CD4-positive, alpha-beta T cell treated with Interferon gamma for 1 hour (primary cell): ENCODE measurements at places on chromosomes 7 and 10.

- DNase-seq: no peak
These were observed 296.1 kb downstream of the CDK14 start for GRCh38 chr7:90892213-90892612.

GRCh38 chr10:74453169-74453568 lies 302.1 kb downstream of the ADK start:
- DNase-seq: no peak

DNA sequence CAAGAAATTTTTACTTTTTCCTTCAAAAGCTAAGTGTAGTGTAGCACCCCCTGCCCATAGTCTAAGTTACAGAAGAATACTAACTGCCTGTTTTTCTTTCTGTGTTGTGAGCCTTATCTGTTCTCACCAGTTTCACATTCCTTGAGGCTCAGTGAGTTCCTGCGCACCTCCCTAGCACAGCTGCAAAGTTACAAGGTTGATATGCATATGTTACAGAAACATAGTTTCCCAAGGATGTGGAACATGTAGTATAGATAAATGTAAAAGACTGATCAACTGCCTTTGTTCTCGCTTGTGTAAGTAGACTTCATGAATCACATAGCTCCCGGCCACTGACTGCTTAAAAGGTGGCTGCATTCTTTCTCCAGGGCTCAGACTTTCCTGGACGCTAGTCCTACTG lies 6.7 kb upstream of the ZNF33B start:
- DNase-seq: no peak

DNA sequence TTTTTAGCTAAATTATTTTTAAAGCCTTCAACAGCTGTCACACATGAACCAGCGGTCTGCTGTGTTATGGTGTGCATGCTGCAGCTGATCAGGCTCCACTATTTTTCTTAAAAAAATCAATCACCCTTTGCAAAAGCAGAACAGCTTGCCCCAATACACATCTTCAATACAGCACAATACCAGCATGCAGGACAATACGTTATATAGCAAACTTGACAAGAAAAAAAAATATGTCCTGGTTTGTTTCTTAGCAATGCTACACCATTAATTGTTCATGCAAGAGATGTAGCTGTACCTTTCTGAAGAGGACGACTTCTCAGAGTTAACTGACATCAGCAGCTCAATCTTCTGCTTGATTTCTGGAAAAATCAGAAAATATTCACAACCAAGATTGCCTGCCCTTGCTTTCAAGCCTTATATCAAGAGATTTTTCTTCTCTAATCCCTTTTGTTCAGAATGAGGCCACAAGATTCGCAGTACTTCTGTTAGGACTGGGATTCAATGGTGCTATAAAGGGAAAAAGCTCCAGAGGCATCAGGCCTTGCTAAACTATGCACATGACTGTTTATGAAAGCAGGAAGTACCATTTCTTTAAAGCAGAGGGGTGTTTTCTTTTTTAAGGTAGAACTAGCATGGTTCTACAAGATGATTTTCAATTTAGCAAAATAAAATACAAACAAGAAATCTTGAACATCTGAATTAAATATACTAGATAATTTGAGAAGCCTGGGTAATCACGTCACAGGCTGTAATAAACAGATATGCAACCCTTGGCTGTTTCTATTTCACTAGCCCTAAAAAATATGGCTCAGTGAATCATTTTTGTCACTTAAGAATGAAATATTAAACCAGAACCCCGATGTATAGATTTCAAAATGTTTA lies 120.0 kb downstream of the SRPK2 start:
- DNase-seq: no peak

DNA sequence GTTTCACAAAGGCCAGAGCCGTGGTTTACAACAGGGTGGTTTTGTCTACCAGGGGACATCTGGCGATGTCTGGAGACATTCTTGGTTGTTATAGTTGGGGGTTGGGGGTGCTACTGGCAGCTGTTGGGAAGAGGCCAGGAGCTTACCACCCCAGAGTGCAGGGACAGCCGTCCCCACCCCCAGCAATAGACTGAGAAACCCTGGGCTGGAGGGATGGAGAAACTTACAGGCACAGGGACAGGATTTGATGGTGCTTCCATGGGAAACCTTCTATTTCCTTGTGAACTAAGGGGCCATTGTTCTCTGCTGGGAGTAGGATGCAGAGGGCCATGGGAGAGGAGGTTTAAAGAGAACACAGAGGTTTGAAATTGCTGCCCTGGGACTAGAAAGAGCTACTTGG lies 10.9 kb downstream of the ADCK2 start:
- no peak for DNase-seq
